ENCODE measurements at places on chromosomes 13 and 19.

GRCh38 chr13:76330761-76331160 is 555.4 kb downstream of the KCTD12 start:
- no peak for DNase-seq

- DNase-seq: no peak
Measured at GRCh38 chr13:53054569-53054968, 26.0 kb downstream of the OLFM4 start.

GRCh38 chr19:33175886-33176669 is 18.1 kb upstream of the LRP3 start:
- DNase-seq: peak; percentile 9

- no peak for DNase-seq
Measured at GRCh38 chr13:28349371-28349770, 145.6 kb downstream of the FLT1 start.

DNA sequence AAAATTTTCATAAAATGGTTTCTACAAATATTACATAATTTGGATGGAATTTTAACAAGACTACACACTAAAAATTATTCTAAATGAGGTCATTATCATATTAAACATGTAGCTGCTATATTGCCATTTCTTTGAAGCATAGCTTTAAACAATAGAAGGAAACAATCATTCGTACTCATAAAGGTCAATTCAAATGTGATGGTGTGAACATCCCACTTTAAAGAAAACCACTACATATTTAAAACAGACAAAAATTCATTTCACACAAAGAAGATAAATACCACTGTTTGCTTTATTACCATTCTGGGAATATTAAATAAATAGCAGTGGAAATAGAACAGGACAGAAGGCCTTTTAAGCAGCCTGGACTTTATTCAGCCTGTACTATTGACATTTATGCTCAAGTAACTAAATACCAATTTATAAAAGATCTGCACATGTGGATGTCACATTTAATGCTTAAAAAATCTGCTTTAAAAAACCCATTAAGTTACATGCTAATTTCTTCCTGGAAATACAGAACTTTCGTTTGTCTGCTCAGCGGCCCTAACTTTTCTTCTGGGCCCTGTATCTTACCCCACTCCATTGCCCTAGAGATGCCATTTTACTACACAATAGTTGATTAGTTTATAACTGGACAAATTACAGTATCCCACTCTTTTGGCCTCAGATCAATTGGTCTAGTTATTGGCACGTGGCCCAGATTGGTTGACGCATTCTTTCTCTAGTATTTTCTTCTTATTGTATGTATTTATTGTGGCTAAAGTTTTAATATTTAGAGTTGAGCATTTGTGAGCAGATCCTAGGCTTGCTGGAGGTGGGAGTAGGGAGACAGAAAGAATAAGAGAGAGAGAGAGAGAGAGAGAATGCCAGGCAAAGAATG is 215.1 kb upstream of the SPRY2 start:
- no peak for DNase-seq

DNA sequence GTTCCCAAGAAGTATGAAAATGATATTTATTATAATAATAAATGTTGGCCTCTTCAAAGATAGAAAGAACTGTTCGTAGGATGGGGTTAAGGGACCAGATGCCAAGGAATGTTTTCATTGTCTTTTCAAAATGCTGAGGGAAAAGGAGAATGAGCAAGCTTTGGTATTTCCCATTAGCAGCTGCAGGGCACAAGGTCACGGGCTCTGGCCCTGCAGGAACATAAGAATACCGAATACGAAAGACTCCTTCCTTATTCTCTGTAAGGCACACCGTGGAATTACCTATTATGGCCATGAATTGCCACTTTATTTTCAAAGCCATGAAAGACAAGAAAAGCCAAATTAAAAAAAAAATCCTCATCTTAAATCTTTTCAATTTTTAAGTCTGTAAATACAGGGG is 49.6 kb upstream of the OLFM4 start:
- no peak for DNase-seq

DNA sequence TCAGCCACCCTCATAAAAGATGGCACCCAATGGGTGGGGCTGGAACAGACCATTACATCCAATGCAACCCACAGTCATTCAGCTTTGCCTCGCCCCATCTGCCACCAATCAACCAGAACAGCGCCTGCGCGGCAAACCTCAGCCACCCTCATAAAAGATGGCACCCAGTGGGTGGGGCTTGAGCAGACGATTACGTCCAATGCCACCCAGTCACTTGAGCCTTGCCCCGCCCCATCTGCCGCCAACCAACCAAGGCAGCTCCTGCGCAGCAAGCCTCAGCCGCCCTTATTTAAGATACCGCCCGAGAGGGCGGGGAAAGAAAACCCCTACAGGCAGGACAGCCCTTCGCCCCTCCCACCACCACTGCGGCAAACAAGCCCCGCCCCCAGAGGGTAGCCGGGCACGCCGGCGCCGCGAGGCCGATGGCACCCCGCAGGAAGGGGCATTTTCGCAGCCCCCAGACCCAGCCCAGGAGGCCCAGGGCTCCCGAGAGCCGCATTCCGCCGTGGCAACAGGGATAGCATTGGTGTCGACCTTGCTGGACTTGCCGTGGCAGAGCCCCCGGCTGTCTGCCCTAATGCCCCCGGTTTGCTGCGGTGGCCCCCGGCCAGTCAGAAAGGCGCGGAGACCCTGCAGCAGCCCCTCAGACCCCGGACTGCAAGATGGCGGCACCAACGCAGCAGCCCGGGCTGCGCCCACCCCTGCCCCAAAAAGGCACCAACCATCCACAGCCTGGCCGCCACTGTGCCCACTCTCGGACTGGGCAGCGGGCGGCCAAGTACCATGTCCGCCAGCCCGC is 675 bp downstream of the PEG3 start:
- no peak for DNase-seq

GRCh38 chr13:100491164-100491842 is 97.3 kb downstream of the GGACT start:
- DNase-seq: no peak

GRCh38 chr19:2700660-2701360 is 1.7 kb downstream of the GNG7 start:
- DNase-seq: no peak

DNA sequence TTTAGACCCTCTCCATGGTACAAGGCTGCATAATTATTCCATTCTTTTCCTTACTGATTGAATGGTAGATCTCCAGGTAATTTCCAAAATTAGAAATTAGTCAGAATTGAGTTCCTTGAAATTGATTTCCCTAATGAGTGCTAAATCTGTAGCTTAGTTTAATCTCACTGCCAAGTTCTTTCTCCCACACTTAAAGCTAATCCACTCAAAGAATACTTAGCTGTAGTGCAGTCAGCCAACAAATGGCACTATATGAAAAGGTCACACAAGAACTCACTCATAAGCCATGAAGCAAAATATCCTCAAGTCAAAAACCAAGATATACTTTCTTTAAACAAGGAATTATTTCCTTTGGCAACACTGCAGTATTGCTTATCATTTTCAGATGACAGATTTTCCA is 62.0 kb downstream of the XPO4 start:
- no peak for DNase-seq

GRCh38 chr13:96999091-96999490 is 4.8 kb upstream of the OXGR1 start:
- DNase-seq: no peak

DNA sequence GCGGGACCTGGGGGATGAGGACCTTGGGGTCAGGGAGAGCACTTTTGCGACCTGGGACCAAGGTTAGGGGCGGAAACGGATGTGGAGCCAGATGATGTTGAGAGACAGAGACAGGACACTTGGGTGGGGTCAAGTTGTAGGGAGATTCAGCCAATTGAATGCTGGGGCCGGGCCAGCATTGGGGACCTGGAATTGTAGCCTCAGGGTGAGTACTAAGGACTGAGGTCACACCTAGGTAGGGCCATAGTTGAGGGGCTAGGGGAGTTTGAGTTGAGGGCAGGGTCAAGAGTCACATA is 1.2 kb downstream of the ALKBH7 start:
- DNase-seq: peak; percentile 42

GRCh38 chr13:48496271-48497161 is 36.4 kb downstream of the RCBTB2 start:
- DNase-seq: no peak

DNA sequence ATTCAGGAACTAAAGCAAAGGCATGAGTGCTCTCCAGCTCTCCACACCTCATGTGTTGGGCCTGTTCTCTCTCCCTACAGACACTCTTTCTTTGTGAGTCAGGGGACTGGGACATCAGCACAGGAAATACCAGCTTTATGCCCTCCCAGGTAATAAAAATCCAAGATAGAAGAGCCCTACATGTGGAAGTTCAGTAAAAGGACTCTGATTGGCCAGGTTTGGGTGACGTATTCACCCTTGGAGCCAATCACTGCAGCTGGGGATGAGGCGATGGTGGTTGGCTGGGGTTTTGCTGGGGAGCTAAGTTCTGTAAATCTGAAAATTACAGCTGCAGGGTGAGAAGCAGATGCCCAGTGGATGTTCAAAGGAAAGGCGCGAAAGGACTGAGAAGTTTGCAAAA is 32.5 kb downstream of the CCDC70 start:
- no peak for DNase-seq

DNA sequence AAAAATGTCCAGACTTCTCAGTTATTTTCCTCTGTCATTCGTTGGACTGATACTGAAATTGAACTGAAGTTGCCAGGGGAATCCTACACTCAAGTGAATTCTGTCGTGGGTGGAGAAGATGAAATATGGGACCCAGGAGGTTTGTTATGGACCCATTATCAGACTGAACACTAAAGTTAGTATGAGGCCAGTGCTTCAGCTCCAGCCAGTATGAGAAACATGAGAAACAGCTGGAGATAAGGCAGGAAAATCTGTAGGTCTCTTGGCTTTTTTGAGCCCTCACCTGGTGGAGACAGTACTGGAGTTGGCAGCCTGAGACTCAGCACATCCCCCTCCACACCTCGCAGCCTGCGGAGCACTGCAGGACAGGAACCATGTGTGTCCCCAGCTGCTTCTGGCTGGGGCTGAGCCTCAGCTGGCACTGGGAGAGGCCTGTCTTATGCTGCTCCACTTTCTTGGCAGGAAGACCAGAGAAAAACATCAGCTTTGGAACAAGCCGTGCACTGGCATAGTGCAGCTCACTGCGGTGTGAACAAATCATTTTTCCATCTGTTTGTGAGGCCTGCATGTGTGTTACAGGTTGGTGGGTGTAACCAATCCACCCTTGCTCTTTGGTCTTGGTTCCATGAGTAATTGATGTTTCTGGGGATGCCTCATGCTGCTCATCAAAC is 641.0 kb downstream of the FGF9 start:
- DNase-seq: no peak

- DNase-seq: peak; percentile 53
Measured at GRCh38 chr13:26707122-26708006, 53.2 kb downstream of the GPR12 start.

DNA sequence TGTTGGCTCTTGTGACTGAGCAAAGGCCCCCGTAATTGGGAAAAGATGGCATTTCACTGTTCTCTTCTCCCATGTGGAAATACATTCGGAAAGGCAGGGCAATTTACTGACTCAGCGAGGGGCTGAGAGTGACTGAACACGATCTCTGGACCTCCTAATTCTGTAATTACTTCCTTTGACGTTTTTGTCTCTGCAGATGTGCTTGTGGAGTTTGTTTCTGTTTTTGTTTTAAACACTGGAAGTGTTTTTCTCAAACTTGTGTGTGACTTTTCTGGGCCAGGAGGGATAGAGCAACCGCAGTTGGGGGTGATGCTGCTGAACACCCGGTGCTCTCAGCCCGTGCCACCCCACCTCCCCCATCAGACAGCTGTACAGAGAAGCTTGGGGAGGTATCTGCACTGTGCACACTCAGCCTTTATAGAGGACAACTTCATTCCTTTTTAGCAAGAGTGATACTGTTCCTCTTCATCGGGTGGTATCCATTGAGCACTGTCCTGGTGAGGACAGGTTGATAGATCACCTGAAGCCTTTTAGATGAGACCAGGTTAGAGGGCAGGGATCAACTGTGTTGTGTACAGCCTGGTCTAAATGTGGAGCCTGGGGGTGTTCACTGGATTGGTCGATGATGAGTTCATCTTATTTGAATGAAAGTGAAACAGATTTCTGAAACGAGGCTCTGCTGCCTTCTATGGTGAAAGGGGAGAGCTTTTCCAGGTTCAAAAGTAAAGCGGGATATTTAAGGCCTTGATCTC is 117.4 kb downstream of the ESD start:
- DNase-seq: peak; percentile 60

DNA sequence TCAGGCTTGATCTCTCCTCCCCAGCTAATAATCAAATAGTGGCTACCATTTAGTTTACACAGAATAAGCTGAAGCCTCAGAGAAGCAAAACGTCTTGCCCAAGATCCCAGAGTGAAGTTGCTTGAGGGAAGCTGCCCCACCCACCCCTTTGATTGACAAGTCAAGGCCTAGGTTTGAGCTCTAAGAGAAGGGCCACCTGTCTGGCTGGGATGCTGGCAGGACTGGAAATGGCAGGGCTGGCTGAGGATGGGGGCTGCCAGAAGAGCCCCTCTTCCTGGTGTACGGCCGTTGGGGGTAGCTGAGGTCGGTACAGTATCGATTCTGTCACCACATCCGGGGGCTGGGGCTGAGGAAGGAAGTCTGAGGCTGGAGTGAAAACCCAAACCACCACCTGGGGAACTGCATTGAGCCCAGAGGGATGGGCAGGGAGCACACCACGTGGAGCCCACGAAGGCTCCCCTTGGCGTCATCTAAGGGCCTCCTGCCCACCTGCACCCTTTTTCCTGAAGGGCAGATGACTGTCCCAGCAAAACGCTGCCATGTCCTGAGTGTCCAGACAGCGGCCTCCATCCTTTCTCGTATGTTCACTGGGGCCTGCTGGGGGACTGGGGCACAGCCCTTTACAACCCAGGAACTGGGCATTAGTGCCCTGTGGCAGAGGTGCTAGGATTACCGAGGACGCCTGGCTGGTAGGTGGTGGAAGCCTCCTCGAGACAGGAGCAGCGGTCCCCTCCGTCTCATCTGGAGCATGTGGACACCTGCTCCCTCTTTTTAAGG is 1.4 kb upstream of the PRKD2 start:
- peak; percentile 77 for DNase-seq

- no peak for DNase-seq
Measured at GRCh38 chr19:5074407-5074806, 105.5 kb downstream of the KDM4B start.

DNA sequence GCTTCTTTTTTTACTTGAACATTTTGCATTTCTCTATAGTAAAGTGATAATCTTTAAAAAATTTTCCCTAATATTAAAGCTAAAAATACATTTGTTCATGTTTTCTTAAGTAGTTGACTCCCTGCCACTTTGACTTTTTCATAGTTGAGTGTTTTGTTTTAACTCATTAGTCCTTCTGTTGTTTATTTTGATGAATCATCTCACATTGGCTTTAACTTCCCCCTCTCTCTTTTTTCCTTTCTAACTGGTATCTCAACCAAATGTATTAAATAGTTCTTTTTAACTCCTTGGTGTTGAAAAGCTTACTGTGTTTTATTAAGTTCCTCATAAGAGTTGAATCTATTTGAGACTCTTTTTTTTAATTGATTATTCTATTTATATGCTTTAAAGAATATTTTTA is 2.8 kb downstream of the TNFSF13B start:
- no peak for DNase-seq

DNA sequence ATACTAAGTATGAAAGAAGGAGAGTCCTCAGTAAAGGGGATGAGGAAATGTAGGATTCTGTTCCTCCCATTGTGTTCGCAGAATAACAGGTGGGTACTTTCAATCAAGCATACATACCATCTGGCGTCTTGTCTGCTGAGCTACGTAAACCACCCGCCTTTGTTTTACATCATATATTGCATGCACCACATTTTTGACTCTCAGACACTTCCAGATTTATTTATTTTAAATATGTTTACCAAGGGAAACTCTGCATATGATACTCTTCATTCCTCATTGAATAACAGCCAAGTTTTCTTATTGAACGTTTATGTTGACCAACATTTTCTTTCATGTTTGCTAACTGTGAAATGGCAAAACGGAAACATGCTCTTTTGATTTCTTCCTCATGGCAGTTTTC is 174.1 kb downstream of the FGF14 start:
- DNase-seq: no peak

- no peak for DNase-seq
Measured at GRCh38 chr13:75723901-75724300, 87.8 kb downstream of the LMO7 start.
